ENCODE measurements at places on chromosomes 5 and 9.

GRCh38 chr9:87529671-87530070, 32.0 kb downstream of the DAPK1 start:
- DNase-seq, result no peak

DNA sequence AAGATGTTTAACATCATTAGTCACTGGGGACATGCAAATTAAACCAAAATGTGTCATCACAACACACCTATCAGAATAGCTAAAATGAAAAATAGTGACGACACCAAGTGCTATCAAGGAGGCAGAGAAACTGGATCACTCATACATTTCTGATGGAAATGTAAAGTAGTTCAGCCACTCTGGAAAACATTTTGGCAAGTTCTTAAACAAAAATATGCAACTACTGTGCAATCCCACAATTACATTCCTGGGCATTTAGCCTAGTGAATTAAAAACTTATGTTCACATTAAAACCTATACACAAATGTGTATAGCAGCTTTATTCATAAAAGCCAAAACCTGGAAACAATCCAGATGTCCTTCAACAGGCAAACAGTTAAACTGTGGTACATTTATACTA, 53.1 kb downstream of the SVEP1 start:
- DNase-seq, result no peak

DNA sequence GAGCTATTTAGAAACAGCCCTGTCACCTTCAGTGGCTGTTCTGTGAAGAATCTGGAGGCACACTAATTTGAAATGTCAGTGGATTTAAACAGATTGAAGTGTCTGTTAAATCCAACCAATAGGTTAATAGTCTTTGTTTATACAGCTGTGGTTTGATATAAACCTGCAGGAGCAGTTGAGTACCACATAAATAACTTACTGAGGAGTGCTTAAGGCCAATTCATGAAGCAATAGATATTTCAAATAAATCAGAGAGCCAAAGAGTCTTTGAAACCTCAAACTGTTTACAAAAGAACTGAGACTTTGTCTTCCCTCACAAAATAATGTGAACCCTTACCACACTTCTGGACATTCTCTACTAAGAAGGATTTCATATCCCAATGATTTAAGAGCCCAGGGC, 111.9 kb downstream of the FEM1C start:
- no peak for DNase-seq

DNA sequence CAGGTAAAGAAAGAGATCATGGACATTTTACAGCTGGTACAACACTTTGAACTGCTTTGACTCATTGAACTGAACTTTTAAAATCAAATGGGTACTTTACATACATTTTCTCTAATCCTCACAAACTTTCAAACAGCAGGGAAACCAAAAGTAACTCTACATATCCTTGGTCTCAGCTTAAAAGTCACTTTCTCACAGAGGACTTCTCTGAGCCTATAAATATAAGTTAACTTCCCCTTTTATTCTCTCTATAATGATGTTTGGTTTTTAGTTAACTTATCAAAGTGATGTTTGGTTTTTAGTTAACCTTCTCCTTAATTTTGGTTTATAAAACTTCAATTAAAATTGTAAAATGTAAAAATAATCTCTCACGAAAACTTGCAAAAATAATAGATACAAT, 209.8 kb downstream of the MCTP1 start:
- no peak for DNase-seq

- DNase-seq, result no peak
These were observed 94.2 kb downstream of the CRB2 start for GRCh38 chr9:123450098-123450770.

GRCh38 chr5:123599171-123599570, 87.2 kb downstream of the CSNK1G3 start:
- no peak for DNase-seq

- DNase-seq, result peak; percentile 64
These were observed 826 bp downstream of the PAIP1 start for GRCh38 chr5:43555895-43556606.

GRCh38 chr9:21788752-21789151, 13.7 kb upstream of the MTAP start:
- no peak for DNase-seq

GRCh38 chr5:457195-457961, 14.4 kb downstream of the EXOC3 start:
- DNase-seq, result no peak

- no peak for DNase-seq
These were observed 396.5 kb downstream of the ANXA1 start for GRCh38 chr9:73548201-73548600.

- no peak for DNase-seq
These were observed 17.5 kb downstream of the IRF1 start for GRCh38 chr5:132473019-132473531.

- DNase-seq, result no peak
These were observed 51.1 kb upstream of the TNFSF15 start for GRCh38 chr9:114856942-114857315.

GRCh38 chr9:134892221-134892620, 11.6 kb downstream of the FCN2 start:
- DNase-seq, result no peak

GRCh38 chr9:36437790-36438189, 37.7 kb upstream of the RNF38 start:
- no peak for DNase-seq

GRCh38 chr9:123761905-123762605, 167.9 kb downstream of the DENND1A start:
- DNase-seq, result no peak

- no peak for DNase-seq
These were observed 7.5 kb downstream of the FRRS1L start for GRCh38 chr9:109159583-109159982.

DNA sequence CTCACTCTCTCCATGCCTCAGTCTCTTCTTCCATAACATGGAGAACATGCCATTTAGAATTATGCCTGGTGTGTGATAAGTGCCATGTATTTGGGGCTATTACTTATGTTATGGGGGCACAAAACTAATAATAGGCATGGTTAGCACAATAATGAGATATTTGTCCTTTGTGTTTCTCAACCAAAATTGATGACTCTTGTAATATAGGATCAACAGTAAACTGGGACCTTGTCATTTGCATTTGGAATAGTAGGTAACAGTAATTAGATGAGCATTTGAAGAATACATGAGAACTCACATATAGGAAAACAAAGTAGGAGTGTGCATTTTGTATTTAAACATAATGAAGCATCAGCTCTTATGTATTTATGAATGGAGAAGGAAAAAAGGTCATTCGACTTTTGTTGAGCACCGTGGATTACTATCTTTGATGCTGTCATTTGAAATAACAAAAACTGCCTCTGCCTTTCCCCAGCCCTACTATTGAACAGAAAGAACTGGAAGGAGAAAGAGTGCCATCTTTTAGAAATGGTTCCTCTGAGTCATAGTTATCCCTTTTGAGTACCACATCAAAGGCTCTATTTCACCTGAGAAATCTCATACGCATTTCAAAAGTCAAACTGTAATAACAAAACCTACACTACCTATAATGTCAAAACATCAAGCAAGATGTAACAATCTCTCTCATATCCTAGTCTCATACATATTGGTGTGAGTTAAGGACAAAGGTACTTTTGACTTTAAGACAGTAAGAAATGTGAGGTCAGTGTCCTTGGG, 655.2 kb downstream of the PDE4D start:
- DNase-seq, result no peak

- no peak for DNase-seq
These were observed 93.3 kb downstream of the RAPGEF6 start for GRCh38 chr5:131541762-131542161.

GRCh38 chr9:99905833-99906402, 536 bp upstream of the STX17 start:
- no peak for DNase-seq

- DNase-seq, result no peak
These were observed 33.8 kb downstream of the TSTD2 start for GRCh38 chr9:97599314-97599846.

GRCh38 chr9:33157960-33158842, 8.9 kb downstream of the B4GALT1 start:
- DNase-seq, result no peak

GRCh38 chr5:103435136-103435889, 127.3 kb downstream of the NUDT12 start:
- DNase-seq, result no peak

DNA sequence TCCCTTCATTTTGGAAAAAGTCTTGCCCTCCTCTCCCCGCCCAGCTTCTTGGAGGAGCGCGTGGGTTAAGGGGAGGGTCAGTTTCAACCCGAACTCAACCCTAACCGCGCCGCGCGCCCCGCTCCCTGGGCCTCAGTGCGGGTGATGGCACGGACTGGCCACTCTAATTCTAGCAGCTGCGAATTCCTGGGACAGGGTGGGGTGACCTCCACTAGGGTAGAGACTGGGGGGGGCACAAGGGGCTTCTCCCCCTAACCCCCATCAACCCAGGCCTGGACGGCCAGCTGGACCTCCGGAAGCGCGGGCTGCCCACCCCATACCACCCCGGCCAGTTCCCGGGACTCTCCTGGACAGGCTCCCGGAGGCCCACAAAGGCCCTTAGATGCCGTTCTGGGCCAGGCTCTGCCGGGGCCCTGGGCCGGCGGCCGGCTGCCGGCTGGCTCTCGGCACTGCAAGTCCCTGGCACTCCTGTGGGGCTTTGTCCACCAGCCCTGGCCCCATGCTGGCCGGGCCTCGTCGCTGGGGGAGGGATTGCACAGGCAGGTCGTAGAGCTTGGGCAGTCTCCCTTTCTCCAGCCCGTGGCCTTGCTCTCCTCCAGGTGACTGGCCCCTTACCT, 7.2 kb upstream of the PSD2 start:
- DNase-seq, result peak; percentile 49

DNA sequence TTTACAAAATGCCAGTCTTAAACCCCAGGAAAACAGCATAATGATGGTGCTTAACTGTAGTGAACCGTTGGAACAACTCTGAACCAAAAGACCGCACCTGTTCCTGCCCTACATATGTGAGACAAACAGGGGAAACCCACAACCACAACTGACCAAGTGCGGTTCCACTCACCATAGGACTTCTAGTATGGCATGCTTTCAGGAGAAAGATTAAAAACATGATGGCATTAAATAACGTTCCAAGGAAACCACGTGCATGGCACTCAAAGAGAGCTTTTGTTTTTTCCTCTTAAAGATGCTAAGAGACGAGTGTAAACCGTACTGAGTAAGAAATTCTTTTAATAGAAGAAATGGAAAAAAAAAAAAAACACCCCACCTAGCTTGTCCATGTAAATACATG, 119.8 kb downstream of the SSBP2 start:
- no peak for DNase-seq

GRCh38 chr9:123454361-123454760, 98.4 kb downstream of the CRB2 start:
- DNase-seq, result no peak

DNA sequence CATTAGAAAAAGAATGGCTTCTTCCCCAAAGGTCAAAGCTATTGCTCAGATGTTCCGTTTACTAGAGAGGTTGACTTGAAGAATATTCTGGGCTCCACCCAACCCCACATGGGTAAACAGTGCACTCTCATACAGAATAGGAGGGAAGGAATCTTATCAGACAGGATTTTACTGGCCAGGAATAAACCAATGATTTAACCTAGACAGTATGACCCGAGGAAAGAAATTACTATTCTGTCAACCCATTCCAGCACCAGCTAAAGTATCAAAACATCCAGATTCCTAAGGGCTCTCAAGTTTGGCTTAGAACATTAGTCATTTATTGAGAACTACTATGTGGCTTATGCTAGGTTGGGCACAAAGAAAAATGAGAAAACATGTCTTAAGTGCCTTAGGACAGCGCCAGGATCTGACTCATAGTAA, 493.6 kb upstream of the KLF4 start:
- no peak for DNase-seq

DNA sequence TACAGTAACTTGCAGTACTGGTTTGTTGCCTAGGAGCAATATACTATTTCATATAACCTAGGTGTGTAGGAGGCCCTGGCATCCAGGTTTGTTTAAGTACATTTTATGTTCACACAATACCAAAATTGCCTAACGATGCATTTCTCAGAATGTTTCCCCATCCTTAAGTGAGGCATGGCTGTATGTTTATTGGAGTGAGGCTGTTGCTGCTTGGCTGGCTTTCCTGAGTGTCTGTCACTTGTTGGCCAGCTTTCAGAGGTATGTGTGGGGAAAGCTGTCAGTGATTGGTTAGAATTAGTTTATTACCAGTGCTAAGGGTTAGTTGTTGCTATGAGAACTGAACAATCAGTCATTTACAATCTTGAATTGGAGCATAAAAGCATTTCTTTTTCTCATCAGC, 154.1 kb upstream of the CDH12 start:
- no peak for DNase-seq

DNA sequence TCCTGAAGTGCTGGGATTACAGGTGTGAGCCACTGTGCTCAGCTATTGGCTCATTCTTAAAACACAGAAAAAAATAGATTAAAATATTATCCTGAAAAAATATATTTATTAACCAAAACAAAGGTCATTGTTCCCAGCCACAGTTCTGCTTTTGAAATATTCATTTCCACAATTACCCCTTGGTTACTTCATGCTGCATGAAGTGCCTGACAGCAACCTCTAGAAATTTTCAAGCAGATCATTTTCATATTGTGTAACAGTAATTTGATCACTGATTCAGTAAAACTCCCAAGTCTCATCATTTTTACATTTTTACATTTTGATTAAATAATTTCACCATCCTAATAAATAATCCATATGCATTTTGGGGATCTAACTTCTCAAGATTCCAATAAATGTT, 18.8 kb upstream of the GNAQ start:
- DNase-seq, result no peak

DNA sequence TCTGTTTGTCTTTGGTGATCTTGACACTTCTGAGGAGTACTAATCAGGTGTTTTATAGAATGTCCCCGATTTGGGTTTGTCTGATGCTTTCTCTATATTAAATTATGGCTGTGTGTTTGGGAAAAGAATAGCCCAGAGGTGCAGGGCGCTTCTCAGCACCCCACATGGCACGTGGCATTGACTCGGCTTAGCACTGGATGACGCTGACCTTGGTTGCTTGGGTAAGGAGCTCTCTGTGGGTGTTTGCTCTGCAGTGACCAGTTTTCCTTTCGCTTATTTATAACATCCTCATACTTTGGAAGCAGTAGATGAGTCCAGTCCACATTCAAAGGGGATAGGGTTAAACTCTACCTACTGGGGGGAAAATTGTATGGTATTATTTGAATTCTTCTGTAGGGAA, 12.5 kb upstream of the FAM120AOS start:
- no peak for DNase-seq

DNA sequence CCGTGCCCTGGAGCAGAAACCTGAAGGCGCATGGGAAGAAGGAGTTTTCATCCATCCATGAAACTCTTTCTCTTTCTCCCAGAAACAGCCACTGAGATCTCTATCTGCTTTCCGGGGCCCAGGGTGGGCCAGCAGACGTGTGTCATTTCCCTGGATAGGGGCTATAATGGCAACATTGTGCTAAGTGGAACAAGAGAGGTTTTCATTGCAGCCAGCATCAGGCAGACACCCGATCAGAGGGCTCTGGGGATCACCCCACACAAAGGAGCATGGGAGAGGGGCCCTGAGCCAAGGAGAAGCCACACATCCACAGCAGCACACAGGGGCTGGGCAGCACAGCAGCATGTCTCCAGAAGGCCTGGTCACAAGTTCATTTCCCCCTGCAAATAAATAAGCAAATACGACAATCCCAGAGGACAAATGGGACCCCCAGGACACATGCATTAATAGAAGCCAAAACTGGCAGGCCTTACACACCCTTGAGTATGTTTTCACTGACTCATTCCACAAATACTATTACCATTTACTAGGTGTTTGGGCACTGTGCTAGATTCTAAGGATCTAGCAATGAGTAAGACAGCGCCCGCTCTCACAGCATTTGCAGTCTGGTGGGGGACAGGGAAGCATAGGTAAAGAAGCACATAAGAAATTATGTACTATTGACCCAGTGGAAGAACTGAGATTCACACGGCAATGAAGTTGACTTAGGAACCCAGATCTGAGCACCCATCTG, 4.3 kb upstream of the AFAP1L1 start:
- no peak for DNase-seq

Data from ovary (tissue), 10 donors.